ENCODE measurements at places on chromosomes 4 and X.

DNA sequence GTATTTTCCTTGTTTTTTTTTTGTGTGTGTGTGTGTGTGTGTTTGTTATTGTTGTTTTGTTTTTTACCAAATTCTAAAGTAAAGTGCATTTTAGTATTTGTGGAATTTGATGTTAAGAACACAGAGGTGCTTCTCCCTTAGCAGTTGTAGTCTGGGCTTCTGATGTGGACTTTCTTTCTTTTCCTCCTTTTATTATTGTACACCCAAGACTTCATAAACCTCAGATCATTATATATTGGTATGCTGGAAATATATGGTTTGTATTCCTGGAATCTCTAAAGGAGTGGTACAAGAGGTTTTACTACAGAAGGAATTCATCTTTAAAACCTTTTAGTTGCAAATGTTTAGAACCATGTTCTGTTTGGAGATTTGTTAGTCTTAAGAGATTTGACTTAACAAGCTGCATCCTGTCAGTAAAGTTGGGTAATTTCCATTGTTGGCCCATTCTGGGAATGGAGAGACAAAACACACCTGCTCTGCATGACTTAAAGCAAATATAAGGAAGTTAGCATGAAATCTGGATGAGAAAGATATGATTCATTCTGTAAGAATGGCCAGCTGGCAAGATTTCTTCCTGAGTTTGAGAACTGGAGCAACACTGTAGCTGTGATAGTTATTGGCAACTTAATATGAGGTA, 64.0 kb downstream of the SMAD1 start:
- DNase-seq: no peak

- DNase-seq: no peak
Measured at GRCh38 chr4:80463509-80463908, 128.0 kb downstream of the CFAP299 start.

GRCh38 chr4:149987330-149988086, 90.7 kb upstream of the DCLK2 start:
- no peak for DNase-seq

DNA sequence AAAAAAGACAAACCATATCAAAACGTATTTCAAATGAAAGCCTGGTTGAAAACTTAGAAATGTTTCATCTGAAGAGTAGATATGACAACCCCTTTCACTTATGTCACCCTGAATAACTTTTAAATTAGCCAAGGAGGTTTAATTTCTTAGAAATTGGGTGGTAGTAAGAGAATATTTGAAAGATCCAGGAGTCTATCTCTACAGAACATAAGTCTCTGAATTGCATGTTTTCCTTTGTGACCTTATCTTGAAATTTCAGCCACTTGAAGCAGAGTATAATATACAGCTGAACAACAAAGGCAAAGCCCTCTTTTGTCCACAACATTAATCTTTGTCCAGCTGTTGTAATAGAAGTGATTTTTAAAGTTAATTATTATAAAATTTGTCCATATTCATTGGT, 49.5 kb downstream of the TMEM154 start:
- DNase-seq: no peak

- no peak for DNase-seq
Measured at GRCh38 chrX:11309220-11309619, 16.0 kb downstream of the AMELX start.

GRCh38 chr4:95107004-95107403, 349.2 kb downstream of the BMPR1B start:
- DNase-seq: no peak

- no peak for DNase-seq
Measured at GRCh38 chr4:56972809-56973208, 4.6 kb downstream of the NOA1 start.

- DNase-seq: no peak
Measured at GRCh38 chr4:38132107-38132673, 172.0 kb downstream of the PTTG2 start.

GRCh38 chrX:154018518-154019060, 1.1 kb downstream of the IRAK1 start:
- no peak for DNase-seq

DNA sequence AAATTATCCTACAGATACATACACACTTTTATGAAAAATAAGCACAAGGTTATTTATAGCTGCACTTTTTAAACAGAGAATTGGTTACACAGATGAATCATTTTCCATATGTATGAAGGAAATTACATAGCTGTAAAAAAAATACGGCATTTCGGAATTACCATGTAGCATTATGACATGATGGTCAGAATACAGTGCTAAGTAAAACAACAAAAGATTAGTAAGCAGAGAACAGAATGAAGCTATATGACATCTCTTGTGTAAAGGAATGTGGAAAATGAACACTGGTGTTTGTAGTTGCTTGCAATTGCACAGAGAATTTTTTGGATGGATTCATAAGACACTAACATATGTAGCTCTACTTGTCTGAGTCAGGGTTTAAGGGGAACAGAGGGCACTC, 1222.0 kb upstream of the PRKX start:
- no peak for DNase-seq

DNA sequence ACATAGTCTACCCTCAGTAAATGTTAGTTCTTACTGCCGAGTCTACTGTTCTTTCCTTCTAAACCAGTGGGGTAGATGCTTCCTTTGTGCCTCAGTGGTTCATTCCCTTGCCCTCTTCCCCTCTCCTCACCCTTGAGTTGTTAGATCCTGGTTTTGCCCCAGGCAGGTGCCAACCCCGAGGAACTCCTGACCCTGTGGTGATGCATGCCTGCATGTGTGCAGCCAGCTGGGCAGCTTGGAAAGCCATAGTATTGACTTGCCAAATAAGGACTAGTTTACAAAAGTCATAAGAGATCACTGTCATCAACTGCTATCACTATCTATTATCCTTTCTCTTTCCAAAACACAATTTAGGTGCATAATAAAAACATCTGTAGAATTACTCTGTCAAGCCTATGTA, 50.9 kb downstream of the REPS2 start:
- no peak for DNase-seq

GRCh38 chr4:32207456-32207855, 1487.3 kb downstream of the PCDH7 start:
- no peak for DNase-seq
